ENCODE measurements at places on chromosomes 7 and 10.

DNA sequence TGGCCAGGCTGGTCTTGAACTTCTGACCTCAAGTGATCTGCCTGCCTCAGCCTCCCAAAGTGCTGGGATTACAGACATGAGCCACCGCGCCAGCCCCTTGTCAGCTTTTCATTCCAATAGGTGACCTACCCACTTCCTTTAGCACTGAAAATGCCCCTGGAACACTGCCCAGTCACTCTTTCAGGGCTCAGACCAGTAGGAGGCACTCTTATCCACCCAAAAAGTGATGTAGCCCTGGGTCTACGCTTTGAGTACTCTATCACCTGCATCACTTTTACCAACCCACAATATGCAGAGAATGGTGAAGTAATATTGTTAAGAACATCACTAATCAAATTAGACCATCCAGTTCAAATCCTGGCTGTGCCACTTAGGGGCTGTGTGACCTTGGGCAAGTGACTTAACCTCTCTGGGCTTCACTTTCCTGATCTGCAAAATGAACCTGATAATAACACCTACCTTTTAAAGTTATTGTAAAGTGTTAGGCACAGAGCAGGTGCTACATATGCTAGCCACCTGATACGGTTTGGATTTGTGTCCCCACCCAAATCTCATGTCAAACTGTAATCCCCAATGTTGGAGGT, 5.2 kb downstream of the CALN1 start:
- DNase-seq, result no peak

- DNase-seq, result no peak
Observed at GRCh38 chr10:16987206-16987621, 142.4 kb downstream of the CUBN start.

DNA sequence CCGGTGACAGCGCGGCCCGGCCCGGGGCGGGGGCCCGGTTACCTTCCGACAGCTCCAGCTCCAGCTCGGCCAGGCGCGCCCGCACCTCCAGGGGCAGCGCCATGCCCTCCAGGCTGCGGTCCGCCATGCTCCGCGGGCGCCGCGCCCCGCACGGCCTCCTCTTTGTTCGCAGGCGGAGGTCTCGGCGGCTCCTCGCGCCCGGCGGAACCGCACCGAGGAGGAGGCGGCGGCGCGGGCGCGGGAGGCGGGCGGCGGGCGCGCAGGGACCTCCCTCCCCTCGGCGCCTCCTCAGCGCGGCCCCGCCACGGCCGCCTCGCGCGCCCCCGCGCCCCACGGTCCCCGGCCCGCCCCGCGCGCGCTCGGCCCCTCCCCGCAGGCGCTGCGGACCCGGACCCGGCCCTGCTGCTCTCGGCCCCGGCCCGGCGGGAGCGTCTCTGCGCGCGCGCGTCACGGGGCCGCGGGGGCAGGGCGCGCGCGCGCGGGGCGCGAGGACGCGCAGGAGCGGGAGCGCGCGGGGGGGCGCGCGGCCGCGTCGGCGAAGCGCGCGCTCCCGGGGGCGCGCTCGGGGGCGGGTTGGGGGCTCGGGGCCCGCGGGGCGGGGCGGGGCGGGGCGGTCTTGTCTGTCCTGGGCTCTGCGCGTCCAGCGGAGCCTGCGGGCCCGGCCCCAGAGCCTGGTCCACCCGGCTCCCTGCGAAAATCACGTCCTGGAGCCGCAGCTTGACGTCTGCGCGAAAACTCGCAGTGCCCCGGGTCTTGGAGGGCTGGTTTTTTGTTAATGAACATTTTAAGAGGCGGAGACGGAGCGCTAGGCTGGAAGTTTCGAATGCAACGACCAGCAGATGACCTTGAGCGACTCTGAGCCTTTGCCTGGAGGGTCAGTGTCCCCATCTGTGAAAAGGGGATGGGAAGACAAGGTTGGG, at the start of gene DIP2C:
Gene DIP2C (minus strand): TSS at position 217 of the 920 bp plus-strand sequence. CDS start 90 bp downstream, at position 127.
- peak; percentile 68 for DNase-seq

- DNase-seq, result no peak
Observed at GRCh38 chr7:34133356-34133982, 228.1 kb downstream of the BMPER start.

DNA sequence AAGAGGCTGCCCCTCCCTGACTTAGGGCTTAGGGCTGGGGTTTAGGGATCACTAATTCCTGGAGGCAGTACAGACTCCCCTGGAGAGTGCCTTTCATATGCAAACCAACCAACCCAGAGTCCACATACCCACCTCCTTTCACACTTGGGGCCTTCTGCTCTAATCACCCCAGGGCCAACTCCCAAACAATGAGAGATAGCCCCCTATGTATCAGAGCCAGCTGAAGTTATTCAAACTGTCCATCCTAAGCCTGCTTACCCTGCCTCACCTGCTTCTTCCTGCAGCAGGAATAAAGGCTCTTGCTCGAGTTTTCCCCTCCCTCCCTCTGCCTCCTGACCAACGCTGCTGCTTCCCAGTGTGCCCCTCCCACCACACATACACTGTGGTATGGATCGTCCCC, 51.8 kb upstream of the SLC35G1 start:
- DNase-seq, result no peak

- DNase-seq, result no peak
Observed at GRCh38 chr7:25361387-25361786, 133.1 kb upstream of the NPVF start.

DNA sequence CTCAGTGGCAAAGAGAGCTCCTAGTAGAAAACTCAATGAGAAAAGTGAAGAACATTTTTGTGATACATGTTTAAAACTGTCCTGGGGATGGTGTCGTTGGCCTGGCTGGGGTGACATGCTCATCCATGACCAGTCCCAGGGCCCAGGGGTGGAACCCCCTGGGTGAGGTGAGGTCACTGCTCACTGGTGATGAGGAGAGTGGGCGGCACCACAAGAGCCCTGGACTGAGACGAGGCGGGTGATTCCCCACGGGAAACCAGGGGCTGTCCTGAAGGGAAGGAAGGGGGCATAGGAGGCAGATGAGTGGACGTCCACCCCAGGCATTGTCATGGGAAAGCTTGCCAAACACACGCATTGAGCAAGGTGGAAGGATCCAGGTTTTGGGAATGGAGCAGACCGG, 54.6 kb downstream of the HTR5A start:
- no peak for DNase-seq

DNA sequence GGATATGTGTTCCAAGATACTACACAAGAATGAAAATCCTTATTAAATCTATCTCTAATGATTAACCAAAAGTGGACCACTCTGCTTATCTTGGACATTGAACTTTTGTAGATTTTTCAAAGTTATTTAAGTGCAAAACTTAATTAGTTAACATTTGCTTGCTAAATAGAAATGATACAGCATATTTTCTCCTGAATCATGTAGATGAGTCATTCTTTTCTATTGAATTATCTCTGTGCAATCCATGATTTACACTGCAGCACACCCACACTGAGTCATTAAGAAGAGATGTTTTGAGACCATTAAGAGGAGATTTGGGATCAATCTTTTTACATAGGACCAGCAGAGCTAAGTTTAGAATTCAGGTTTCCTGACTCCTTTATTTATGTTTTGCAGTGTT, 6.6 kb upstream of the ABCC2 start:
- DNase-seq, result no peak

- DNase-seq, result no peak
Observed at GRCh38 chr7:42858570-42858969, 53.3 kb downstream of the C7orf25 start.

- no peak for DNase-seq
Observed at GRCh38 chr10:109934958-109935793, 11.9 kb upstream of the XPNPEP1 start.

DNA sequence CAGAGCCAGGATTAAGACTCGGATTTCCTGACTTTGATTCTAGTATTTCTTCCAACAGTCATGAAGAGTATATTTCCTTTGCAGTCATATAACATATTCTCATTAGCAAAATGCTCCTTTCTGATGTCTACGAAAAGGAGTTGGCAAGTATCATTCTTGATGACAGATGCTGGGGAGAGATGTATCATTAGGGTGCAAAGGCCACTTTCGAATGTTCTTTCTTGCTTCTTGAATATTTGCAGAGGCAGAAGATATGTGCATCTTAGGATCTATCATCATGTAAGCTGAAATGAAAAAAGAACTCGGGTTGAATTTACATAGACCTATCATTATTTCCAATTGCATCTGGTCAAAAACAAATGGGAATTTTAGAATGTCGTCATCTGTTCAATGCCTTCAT, 294.4 kb downstream of the BAMBI start:
- no peak for DNase-seq

GRCh38 chr7:1881946-1882345, 211.9 kb downstream of the ELFN1 start:
- DNase-seq, result no peak

- DNase-seq, result no peak
Observed at GRCh38 chr7:130099331-130099730, 29.0 kb downstream of the KLHDC10 start.

DNA sequence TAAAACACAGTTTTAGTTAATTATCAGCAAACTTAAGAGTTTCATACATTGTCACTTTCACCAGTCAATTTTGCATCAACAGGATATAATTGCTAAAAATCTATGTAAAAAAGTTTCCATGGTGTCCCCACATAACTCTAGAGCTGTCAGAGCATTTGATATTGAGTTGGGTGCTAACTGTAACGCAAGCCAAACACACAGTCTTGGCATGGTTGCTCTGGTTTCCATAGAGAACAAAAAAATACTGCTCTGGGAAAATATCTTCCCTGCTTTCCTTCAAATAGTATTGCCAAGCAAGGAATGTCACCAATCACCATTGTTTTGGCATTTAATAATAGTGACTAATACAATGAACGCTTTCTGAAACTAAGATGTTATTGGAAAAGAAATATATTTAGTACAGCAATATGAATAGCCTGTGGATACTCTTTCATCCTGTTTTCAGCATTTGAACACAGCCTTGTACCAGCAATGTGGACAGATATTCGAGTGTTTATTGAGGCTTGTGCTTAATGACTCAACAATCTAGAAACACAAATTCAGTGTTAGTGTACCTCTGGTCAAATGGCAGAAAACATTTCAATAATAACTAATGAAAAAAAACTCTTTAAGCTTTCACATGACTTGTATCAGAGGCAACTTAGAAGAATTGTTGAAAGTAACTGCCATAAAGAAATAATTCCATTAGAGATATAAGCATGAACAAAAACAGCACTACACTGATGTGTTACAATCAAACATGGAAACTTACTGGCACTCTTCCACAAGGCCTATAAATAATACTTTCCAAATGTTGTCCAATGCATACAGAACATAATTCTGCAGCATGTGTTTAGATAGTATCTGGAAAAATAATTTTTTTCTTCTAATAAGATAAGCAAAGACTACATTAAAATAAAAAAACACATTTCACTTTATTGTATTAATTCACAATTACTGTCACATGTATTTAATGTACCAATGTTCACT, 1469.5 kb upstream of the CELF2 start:
- no peak for DNase-seq

DNA sequence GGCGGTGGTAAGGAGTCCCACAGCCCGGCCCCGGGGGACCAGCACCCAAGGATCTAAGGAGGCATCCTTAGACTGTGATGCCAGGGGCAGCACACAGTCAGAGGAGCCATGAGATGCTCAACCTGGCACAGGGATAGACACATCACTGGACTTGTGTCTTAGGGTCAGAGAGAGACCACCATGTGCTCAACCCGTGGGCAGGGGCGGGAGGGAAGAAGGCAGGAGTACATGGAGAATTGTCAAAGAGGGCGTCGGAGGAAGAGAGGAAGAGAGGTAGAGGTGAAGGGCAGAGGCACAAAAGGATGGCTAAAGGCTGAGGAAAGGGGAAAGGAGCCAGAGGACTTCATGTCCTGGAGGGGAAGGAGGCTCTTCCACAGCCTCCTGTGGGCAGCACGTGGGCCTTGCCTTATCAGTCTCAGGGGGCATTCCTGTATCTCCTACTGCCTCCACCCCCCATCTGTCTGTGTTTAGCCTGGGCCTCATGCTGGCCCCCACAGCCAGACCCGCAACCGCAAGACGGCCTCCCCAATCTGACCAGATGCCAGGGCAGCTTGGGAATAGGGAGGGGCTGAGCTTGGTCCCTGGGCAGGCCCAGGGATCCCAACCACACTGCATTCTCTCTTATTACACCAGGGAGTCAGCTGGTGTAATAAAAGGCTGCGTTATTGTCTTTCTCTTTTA, 2.2 kb downstream of the ADCY1 start:
- no peak for DNase-seq

DNA sequence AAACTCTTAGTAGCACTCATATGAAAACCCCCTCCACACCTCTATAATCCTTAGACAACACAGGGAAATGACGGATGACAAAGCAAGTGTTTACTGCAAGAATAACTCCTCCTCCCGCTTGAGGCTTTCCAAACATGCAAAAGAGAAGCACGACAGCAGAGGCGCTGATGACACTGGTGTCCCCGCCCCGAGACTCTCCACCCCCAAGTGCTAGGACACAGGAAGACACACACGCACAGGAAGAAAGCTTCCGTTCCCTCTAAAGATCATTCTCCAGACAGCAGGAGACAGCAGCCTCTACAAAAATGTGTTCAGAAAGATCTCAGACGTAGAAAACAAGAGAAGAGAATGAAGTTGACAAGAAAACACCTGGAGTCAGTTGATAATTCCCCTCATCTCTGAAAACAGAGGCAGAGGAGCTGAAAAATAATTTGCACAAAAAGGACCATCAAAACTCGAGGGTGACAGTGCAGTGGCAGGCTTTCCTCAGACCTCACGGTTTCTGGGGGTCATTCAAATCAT, 90.2 kb downstream of the DLG5 start:
- peak; percentile 68 for DNase-seq

GRCh38 chr7:87199700-87200450, 19.7 kb downstream of the TMEM243 start:
- no peak for DNase-seq

All from GM13977 (cell line).